ENCODE measurements at places on chromosomes 7 and 10. TPM values are rescaled to one million over a fixed set of nuclear protein-coding genes. Genes with fewer than 3 reads are reported as not detected.

- no peak for DNase-seq
These were observed 51.1 kb upstream of the CHST15 start for GRCh38 chr10:124144536-124144935.

DNA sequence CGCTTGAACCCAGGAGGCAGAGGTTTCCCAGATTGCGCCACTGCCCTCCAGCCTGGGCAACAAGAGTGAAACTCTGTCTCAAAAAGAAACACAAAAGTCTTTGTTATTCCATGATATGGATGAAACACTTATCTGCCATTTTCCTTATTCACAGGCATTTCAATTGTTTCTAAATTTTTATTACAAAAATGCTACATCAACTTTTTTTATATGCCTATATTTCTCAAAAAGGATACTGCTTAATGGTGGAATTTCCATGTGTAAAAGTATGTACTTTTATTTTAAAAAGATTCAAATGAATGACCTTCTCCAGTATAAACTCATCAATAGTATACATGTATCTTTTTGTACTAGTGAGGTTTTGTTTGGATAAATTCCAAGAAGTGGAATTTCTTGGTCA, 41.9 kb upstream of the STMP1 start:
- no peak for DNase-seq

DNA sequence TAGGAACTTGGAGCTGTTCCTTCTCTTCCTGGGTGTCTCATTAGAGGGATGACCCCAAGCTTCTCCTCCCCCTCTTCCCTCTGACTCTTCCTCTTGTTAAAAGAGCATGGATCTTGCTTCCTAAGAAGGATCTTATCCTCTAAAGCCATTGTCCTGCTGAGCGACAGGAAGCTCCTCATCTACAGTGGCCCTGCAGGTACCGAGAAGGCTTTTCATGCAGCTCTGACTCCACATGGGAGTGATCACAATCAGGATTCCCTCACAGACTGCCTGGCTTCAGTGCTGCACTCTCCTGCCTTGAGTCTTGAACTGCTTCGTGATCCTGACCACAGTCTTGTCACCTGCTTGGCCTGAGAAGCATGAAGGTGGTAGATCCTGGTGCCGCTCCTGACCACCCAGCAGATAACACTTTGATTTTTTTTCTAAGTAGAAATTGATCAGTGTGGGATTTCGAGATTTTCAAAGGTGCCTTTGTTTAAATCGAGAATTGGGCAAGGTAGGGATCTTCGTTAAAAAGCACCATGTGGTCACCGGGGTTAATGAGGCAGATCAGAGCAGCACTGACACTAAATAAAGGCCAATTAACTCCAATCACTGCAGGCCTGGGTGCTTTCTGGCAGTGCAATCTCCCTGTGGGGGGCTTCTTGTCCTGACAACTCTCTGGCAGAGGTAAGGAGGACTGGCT, 376.4 kb downstream of the NRG3 start:
- no peak for DNase-seq

DNA sequence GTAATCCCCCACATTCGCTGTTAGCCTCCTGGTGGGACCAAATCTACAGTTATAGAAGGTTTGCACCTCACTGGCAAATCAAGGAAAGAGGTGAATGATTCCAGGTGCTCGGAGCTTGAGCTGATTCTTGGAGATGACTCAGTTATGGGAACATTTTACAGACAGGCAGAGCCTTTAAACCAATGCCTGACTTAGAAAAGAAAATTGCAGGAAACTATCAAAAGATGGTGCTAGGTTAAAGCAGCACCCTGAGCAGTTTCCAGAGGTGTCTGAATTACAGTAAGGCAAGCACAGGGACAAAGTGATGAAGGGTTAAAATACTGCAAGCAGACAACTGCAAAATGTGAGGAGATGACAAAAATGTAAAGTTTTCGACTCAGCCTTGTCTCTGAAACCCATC, 2.9 kb downstream of the LRRTM3 start:
- no peak for DNase-seq

DNA sequence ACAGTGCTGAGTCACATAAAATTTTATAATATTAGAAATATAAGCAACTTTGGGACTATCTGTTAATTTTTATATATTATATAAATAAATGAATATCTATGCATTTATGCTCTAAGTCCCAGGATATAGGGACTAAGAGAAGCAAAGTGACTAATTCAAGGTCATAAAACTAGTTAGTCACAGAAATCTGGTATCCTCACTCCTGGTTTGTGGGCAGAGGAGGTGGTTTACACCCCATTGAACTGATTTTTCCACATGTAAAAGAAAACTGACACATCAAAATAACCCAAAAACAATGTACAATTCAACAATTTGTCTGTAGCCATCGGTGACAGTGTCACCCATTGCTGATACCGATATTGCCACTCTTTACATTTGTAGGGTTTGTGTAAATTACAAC, 3.0 kb downstream of the PCLO start:
- no peak for DNase-seq

- DNase-seq: no peak
These were observed 22.4 kb downstream of the NRBF2 start for GRCh38 chr10:63155388-63156020.

GRCh38 chr10:12720217-12720981, 281.1 kb downstream of the CCDC3 start:
- peak; percentile 37 for DNase-seq

DNA sequence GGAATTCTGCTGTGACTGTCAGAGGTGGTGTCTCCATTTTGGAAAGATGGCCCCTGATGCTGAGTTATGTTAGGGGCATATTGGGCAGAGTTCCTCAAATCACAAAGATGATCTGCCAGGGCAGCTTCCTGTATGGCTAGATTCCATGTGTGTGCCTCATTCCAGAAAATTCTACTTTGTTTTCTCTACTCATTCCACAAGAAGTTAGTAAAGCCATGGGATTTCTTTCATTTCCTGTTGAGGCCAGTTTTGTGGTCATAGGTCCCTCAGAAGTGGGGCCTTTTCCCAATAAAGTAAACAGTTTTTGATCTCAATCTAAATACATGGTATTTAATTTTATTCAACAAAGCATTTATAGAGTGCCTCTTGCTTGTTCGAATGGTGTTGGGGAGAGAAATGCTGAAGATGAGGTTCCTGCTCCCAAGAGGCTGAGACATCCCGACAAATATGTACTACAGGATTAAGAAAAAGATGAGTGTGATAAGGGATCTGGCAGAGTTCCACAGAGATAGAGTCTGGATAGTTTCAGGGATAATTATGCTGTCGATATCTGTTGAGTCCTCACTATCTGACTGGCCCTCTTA, 33.0 kb downstream of the MINDY4 start:
- no peak for DNase-seq

- DNase-seq: no peak
These were observed 42.7 kb downstream of the INPP5F start for GRCh38 chr10:119768455-119769094.

DNA sequence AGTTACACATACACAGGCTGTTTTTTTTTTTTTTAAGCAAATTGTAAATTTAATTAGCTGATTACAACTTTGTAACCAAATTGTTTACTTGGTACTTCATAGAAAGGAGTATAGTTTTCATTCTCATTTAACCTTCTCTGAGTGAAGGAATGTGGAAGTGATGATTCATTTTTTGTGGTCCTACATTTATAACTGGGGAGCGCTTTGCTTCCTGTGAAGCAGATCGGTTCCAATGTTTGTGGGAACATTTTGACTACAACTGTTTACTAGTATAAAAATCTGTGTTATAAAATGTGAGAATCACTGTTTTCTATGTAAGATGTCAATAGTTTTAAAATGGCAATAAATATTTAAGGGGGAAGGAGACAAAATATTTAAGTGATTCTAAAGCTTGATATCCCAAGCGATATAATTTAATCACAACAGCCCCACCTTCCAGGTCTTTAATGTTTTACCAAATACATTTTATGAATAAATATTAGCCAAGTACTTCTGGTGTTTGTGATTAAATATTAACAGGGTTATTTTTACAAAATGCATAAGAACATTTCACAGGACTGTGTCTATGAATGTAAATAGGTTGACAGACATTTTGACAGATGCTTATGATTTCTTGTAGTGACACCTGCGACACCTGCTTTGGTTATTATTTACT, 57.1 kb downstream of the NXPH1 start:
- no peak for DNase-seq

DNA sequence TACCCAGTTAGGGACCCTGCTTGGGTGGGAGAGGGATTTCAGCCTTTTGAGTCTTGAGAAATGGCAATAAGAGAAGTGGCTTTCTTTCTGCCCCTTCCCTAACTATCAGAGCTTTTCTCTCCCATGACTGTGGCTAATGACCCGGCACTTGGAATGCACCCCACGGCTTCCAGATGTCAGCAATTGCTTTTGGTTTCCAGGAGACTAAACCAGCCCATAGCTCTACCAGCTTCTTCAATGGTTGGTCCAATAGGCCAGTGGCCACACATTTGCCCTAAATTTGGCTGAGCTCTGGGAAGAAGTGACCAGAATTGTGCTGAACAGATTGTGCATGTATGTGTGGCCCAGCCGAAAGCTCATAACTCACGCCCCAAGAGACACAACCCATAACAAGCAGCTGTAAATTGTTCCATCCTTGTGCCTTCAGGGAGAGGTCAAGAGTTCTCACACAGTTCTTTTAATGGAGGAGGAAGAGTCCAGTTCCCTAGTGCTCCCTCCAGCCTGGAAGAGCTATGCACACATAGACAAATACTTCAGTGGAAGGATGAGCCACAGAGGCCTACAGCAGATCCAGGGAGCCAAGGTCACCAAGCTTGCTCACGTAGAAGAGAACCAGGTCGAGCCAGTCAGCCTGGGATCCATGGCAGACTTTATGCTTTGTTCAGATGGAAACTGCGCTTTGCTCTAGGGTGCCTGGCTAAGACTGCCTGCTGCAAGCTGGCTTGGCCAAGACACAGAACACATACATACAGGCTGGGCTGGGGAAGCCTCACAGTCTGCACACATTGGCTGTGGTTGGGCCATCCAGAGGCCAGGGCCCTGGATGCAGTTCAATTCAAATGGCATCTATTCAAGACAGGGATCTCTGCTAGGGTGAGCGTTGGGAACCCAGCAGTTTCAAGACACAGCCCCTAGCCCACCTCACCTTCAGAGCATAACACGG, 131.8 kb upstream of the HABP2 start:
- DNase-seq: no peak

- no peak for DNase-seq
These were observed 10.4 kb upstream of the STOX1 start for GRCh38 chr10:68816796-68817412.

GRCh38 chr10:131636116-131636515, 264.7 kb upstream of the PPP2R2D start:
- no peak for DNase-seq

DNA sequence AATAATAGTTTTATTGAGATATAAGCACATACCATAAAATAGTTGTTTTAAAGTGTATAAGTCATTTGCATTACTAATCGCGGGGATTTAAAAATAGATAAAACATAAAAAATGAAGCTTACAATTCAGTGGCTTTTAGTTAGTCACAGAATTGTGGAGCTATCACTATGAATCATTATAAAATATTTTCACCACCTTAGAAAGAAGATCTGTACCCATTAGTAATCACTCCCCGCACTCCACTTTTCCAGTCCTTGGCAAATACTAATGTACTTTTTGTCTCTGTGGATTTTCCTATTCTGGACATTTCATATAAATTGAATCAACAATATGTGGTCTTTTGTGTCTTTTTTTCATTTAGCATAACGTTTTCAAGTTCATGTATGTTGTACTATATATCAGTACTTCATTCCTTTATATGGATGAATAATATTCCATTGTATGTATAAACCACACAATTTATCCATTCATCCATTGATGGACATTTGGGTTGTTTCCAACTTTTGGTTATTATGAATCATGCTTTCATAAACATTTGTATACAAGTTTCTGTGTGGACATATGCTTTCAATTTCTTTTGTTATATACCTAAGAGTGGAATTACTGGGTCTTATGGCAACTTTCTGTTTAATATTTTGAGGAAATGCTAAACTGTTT, 162.5 kb downstream of the MAGI2 start:
- DNase-seq: no peak

DNA sequence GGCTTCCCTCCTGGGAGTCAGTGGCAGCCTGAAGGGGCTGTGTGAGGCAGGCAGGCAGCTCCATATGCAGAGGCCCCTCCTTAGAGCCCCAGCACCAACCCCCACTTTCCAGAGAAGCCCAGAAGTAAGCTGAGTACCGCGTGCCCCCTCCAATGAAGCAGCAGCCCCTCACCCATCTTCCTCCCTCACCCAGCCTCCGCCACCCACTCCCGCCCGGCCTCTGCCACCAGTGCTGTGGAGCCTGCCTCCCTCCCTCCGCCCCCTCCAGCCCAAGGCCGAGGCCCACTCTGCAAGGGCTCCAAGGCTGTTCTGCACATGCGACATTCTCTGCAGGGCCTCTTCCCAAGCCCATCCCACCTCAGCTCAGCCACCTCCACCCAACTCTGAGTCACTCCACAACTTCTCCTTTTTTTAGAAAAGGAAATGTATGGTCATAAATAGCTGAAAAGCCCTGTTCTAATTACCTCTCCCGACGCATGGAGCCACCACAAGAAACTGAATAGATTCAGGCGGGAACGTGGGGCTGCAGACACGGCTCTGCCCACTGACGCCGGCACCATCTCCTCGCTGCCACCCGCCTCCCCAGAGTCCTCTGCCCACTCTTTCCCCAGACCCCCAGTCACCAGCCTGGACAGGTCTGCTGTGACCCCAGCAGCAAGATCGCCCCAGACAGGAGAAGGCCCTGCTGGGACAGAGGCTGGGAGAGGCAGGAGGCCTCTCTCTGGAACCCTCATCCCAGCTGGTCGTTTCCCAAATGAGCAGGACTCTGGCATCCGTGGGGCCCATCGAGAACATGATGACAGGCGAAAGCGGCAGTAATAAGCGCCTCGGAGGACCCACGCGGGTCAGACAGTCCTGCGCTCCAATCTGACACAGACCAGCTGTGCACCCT, 213.9 kb downstream of the MAD1L1 start:
- DNase-seq: no peak

DNA sequence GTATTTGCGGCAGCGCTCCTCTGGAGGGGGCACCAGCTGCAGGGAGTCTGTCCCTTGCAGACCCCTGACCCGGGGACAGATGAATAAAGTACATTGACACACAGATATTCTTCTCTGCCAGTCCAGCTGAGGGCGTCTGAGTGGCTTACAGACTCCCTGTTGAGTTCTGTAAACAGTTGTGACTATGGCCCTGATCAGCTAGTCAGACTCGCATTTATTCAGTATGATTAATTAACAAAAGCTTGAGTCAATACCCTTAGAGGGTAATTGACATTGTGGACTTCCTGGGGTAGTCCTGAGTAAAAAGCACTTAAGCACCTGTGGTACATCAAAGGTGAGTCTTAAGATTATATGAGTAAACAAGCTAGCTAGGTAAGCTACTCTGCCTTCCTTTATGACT, 21.0 kb downstream of the ANKRD30A start:
- no peak for DNase-seq

SPDYE8 gene
- not detected for total RNA-seq

AMZ1 gene
- 0.11 TPM for total RNA-seq

COPS6 gene
- total RNA-seq: 81.3 TPM

INTS15 gene
- 26.8 TPM for total RNA-seq

ZNF777 gene
- 12.5 TPM for total RNA-seq

MYH16 gene
- total RNA-seq: not detected

MOGAT3 gene
- not detected for total RNA-seq

KCNIP2 gene
- total RNA-seq: 3.1 TPM

Data from activated CD8-positive, alpha-beta T cell treated with anti-CD3 and anti-CD28 coated beads for 36 hours (primary cell).